Stimulated activated CD8-positive, alpha-beta memory T cell treated with anti-CD3 and anti-CD28 coated beads, Interleukin-4, amount 100 ng/mL, for 48 hours (primary cell): ENCODE measurements at places on chromosomes 7 and 10.
A peak's percentile ranks its signal among the peaks of the same experiment; 100 is the strongest.

DNA sequence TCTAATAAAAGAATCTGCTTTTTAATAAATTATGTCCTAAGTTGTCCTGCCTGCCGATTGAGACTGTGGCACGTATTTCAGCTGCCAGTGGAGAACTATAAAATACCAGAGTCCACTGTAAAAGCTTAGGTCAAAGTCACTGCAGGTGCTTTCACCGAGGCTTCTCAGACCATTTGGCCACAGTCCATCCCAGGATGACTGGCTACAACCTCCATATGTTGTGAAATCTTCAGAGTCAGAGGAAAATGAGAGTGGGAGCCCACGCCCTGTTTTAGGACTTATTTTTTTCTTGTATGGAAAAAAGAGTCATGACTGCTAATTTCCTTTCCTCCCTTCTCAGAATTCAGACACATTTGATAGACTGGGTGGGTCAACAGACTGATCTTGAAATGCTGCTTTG lies 182.9 kb downstream of the ANK3 start:
- no peak for DNase-seq

GRCh38 chr10:119701861-119702260 lies 24.0 kb upstream of the INPP5F start:
- DNase-seq: no peak

- DNase-seq: no peak
Observed at GRCh38 chr10:48291190-48291589, 15.3 kb upstream of the MAPK8 start.

DNA sequence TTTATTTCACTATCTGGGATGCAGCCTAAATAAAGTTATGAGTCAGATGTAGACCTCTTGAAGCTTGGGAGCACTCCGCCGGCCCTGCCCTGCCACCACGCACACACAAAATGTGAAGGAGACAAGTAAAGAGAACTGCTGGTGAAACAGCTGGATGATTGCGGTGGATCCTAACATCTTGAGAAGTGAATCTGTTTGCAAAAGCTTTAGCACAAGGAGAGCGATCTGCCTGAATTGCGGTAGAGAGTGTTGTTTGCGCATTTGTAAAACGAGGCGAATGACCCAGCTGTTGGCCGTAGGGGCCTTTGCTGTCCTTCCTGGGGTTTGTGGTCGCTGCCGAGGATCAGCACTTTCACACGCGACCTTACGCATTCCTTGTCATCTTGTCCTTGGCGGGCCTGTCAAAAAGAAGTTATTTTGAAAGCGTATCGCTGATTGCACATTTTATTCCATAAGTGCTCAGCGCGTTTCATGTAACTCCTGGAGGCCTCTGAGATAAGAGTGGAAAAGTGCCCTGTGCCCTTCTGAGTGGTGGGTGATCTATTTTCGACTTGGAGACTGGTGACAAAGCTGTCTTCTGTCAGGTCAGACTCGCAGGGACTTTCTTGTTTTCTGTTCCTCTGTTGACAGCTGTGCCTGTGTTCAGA lies 40.8 kb downstream of the RBM20 start:
- no peak for DNase-seq

DNA sequence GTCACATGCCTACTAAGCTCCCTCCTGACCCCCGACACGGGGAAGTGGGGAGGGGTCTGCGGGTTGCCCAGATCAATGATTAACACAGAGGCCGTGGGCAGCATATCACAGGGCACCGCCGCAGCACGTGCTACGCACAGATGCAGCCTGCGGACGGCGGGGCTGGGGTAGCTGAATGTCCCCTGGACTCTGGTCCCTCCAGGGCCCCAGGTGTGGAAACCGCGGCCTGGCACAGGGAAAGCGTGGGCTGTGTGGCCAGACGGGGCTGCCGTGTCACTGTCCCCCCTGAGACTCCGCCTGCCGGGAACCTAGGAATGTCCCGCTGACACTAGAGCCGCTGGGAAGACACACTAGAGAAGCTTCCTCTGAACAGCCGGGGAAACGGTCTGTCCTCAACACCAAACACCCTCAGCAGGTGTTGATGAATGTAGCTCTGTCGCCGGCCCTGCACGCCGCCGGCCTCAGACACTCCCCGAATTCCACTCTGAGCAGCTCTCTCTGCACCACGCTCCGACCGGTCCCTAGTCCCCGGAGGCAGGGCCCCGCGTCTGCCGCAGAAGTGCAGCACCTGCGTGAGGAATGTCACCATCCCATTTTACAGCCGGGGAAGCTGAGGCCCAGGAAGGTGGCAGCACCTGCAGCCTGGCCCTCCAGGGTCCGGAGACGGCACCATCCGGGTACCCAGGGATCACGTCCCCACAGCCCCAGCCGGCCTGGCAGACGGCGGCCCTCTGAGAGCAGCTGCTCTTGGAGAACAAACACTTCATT lies 33.4 kb upstream of the PDGFA start:
- DNase-seq: no peak

GRCh38 chr10:70272925-70273316 lies 10.9 kb downstream of the NPFFR1 start:
- no peak for DNase-seq

DNA sequence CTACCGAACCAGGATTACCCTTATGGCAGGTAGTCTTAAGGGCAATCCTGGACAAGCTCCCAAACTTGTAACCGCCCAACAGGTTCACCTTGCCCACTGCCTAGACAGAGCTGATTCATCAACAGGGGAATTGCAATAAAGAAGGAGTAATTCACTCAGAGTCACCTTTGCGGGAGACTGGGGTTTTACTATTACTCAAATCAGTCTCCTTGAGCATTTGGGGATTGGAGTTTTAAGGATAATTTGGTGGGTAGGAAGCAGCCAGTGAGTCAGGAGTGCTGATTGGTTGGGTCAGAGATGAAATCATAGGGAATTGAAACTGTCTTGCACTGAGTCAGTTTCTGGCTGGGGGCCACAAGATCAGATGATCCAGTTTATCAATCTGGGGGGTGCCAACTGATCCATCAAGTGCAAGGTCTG lies 25.3 kb downstream of the HK1 start:
- DNase-seq: peak; percentile 55

GRCh38 chr10:929960-930624 lies 1.4 kb downstream of the LARP4B start:
- DNase-seq: peak; percentile 29

- no peak for DNase-seq
Observed at GRCh38 chr7:3892157-3892556, 591.1 kb downstream of the SDK1 start.

DNA sequence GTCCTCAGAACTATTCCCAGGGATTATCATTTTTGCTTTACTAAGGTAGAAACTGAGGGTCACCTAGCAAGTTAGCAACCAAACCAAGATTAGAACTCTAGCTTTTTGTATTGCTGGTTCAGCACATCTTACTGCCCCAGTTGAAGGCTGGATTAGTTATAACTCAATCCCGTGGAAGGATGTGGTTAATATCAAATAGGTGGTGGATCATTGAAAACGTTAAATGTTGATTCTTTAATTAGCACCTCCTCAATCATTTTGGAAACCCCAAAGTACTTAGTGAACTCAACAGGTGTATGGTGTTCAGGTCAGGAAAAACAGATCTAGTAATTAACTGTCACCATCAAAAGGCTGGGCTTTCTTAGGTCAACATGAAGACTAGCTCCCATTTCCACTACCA lies 152.4 kb downstream of the ARID5B start:
- DNase-seq: no peak

GRCh38 chr7:150951521-150951920 lies 26.6 kb downstream of the KCNH2 start:
- DNase-seq: no peak

DNA sequence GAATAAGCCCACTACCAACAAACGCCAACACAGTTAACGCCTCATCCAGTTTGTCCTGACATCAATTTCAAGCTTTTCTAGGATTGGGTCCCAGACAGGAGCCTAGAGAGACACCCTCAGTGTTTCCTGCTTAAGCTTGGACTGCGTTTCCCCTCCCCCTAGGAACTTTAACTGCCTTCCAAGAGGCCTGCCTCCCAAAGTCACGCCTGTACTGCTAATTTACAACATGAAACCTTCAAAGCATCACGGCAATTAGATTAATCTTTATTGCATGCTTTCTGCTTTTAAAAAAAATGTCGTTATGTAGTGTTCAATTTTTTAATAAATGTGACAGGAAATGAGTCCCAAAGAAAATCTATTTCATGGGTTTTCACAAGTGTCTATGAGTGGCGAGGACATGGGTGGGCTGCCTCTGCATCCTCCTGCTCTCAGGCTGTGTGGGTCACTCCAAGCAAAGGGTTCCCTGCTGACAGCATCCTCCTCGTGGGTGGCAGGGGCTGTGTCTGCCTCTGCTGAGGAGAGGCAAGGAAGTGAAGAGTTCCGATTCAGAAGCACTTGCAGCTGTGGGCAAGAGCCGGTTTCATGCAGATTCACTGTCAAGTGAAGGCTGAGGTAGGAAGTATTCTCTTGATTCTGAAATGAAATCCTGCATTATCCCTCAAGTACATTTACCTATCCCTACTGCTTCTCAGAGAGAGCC lies 193.0 kb upstream of the KMT2E start:
- no peak for DNase-seq

DNA sequence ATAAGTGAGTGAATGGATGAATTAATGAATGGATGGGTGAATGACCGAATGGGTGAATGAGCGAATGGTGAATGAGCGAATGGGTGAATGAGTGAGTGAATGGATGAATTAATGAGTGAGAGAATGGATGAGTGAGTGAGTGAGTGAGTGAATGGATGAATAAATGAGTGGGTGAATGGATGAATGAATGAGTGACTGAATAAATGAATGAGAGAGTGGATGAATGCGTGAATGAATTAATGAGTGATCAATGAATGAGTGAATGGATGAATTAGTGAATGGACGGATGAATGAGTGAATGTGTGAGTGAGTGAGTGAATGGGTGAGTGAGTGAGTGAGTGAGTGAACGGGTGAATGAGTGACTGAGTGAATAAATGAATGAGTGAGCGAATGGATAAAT lies 49.5 kb upstream of the HMX3 start:
- DNase-seq: no peak

DNA sequence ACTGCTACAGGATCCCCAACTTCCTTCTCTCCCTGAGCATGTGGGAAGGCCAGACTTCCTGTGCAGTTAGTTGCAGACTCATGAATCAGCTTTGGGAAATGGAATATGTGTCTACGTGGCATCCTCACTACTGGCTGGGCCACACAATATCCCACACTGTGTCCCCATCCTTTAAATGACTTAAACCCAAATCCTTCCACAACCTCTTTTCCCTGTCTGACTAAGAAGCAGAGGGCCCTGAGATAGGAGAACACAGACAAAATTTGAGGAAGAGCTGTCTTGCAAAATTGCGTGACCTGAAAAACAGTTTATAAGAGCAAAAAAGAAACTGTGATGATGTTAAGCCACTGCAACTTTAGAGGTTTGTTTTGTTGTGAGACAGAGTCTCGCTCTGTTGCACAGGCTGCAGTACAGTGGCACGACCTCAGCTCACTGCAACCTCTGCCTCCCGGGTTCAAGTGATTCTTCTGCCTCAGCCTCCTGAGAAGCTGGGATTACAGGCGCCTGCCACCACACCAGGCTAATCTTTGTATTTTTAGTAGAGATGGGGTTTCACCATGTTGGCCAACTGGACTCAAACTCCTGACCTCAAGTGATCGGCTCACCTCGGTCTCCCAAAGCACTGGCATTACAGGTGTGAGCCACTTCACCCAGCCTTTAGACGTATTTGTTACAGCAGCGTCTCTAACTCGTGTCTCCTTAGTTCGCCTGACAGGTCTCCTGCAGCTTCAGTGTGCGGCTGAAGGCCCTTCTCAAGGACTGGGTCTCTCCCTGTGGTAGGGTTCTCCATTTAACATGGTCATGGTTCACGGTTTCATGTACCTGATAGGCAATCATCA lies 46.9 kb upstream of the SFMBT2 start:
- no peak for DNase-seq

- DNase-seq: no peak
Observed at GRCh38 chr7:91759205-91759863, 121.2 kb downstream of the MTERF1 start.

DNA sequence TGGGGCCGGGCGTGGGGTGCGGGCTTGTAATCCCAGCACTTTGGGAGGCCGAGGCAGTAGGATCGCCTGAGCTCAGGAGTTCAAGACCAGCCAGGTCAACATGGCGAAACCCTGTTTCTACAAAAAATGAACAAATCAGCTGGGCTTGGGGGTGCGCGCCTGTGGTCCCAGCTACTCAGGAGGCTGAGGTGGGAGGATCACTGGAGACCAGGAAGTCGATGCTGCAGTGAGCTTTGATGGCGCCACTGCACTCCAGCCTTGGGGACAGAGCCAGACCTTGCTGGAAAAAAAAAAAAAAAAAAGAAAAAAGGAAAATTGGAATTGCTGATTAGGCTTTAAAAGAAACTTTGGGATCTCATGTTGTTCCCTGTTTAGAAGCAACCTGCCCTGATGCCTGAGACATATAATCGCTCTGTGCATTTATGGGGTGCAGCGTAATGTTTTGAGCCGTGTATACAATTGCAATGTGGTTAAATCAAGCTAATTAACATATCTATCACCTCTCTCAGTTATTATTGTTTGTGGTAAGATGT lies 851 bp downstream of the AKR1E2 start:
- no peak for DNase-seq

- no peak for DNase-seq
Observed at GRCh38 chr7:150003304-150003810, 129.6 kb downstream of the ATP6V0E2 start.

- DNase-seq: no peak
Observed at GRCh38 chr7:28761505-28761904, 196.6 kb downstream of the TRIL start.

DNA sequence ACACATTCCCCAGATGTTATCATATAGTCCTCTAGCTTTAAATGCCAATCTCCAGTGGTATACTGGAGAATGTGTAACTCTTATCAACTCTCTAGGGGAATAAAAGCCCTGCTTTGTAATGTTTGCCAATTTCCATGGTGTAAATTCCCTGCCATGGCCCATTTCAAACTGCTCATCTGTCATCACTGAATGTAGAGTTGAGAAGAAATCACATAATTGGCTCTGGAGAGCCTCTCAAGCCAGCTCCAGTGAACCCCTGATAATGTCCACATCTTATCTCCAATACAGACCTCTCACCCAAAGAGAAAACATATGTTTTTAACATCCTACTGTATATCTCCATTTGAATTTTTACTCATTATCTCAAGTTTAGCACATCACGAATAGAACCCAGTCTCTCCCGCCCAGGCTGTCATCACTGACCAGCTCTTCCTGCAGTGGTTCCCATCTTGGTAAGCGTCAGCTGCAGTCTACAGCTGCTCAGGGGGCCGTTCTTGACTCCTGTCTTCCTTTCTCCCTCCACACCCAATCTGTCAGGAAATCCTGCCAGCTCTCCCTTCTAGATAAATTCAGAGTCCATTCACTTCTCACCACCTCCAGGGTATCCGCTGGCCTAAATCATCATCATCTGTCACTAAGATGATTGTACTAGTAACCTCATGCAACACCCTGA lies 332.4 kb downstream of the FRMD4A start:
- no peak for DNase-seq
